ENCODE measurements at places on chromosomes 2 and 18. TPM values are rescaled to one million over a fixed set of nuclear protein-coding genes. Genes with fewer than 3 reads are reported as not detected.

DNA sequence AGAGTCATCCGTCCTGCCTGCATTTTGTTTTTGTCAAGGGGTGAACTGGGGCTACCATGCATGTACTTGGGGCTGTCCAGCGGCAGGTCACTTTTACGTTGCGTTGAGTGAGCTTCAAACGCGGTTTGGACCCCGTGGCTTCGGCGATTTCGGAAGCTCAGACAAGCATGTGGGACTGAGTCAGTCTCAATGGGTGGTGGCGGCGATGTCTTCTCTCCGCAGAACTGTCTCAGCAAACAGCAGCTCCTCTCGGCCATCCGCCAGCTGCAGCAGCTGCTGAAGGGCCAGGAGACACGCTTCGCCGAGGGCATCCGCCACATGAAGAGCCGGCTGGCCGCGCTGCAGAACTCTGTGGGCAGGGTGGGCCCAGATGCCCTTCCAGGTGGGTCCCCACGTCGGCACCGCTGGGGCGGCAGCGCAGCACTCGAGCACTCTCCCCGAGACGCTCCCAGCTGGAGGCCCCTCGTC, 21.3 kb downstream of the FBLN7 start:
- no peak for DNase-seq

GRCh38 chr2:137700681-137701080, 263.6 kb upstream of the HNMT start:
- no peak for DNase-seq

FNDC4 gene
- 14.2 TPM for polyA plus RNA-seq

STARD6 gene
- polyA plus RNA-seq: not detected

- DNase-seq: no peak
These were observed 750 bp downstream of the STRADB start for GRCh38 chr2:201452058-201452921.

ERICH2 gene
- 10.8 TPM for polyA plus RNA-seq

TRIM43 gene
- not detected for polyA plus RNA-seq

- no peak for DNase-seq
These were observed 37.6 kb downstream of the CDH7 start for GRCh38 chr18:65788373-65788772.

FAM110C gene
- 7.0 TPM for polyA plus RNA-seq

GRCh38 chr2:109350526-109350925, 221.5 kb downstream of the SH3RF3 start:
- DNase-seq: no peak

SOWAHC gene
- 11.5 TPM for polyA plus RNA-seq

DNA sequence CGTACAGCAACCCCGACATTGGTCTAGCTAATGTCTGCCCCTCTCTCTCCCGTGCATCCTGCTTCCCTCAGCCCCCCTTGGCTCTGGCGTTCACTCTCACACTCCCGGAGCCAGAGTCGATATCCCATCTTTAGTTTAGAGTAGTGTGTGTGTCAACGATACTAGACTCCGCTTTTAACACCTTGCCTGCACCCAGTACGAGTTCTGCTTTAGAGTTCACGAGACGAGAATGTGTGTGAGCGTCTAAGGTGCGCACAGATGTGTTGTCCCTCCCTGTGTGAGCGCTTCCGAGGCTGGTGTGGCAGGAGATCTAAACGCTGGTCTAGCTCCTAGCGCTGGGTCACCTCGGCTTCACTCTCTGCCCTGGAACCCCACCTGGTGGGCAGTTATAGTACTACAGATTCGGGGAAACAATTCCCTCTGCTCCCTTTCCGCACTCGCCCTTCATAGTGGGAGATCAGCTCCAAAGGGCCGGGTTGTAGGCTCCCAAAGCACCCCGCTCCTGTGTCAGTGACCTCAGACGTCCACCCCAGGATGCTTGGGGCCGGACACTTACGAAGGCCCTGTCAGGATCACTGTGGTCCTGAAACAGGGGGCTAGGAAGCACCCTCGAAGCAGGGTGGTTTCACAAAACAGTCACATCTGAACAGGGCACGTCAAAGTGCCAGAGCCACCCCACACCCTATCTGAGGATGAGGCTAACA, 2.6 kb upstream of the CYP26B1 start:
- DNase-seq: peak; percentile 86

GRCh38 chr2:169609264-169609663, 25.1 kb downstream of the PPIG start:
- DNase-seq: no peak

CYP26B1 gene
- 5.7 TPM for polyA plus RNA-seq

- DNase-seq: no peak
These were observed 161.3 kb downstream of the HAUS1 start for GRCh38 chr18:46265196-46266156.

MSTN gene
- polyA plus RNA-seq: 0.51 TPM

GLI2 gene
- 25.0 TPM for polyA plus RNA-seq

- no peak for DNase-seq
These were observed 51.4 kb downstream of the IL1RL2 start for GRCh38 chr2:102238039-102238756.

DNA sequence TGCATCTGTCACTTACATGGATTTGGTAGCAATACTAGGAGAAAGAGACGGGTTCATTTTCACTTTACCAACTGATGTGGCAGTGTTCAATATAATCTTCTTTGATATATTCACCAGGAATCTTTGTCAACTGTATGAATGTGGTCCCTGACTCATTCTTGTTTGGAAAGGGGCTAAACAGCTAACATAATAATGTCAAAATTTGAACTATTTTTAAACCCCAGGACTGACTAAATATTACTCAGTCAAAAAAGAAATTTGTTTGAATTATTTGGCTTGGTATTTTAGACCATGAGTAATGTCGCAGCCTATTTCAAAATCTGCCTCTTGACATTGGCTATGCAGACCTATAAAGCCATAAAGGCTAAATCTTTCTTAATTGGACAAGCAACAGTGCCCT, 413.7 kb upstream of the RGPD4 start:
- DNase-seq: no peak

GRCh38 chr2:195495351-195495750, 161.7 kb upstream of the SLC39A10 start:
- DNase-seq: no peak

- DNase-seq: peak; percentile 27
These were observed 498 bp downstream of the TGOLN2 start for GRCh38 chr2:85327160-85327821.

- no peak for DNase-seq
These were observed 75.7 kb upstream of the RAB6C start for GRCh38 chr2:129903586-129904425.

SERPINB12 gene
- not detected for polyA plus RNA-seq

GRCh38 chr2:100254646-100255210, 67.6 kb downstream of the LONRF2 start:
- no peak for DNase-seq

- DNase-seq: no peak
These were observed 16.6 kb downstream of the SETBP1 start for GRCh38 chr18:44697315-44697714.

DNA sequence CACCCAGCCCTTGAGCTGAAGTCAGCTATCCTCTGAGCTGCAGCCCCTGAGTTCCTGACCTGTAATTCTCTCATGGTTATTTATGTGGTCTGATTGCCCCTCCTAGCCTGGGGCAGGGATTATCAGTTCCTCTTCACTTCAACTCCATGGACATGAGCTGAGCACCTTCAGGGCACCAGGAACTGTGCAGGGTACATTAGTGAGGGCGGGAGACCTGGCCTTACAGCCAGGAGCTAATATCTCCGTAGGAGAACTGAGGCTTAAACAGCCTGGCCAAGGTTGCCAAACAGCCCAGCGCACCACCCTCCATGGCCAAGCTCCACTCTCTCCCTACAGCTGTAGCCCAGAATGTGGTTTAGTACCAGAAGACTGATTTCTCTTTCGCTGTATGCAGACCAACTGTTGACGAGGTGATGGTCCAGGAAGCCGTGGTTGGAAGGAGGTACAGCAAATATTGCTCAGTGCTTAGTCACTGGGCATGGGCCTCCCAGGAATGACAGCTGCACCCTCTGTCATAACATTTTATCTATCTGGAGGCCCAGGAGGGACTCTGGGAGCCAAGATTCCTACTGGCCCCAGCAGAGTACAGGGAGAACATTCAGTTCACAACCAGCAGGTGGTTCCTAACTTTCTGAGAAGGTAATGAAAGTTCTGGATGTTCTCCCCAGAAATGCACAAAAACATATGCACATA, 228.7 kb upstream of the SIX2 start:
- DNase-seq: no peak

DNA sequence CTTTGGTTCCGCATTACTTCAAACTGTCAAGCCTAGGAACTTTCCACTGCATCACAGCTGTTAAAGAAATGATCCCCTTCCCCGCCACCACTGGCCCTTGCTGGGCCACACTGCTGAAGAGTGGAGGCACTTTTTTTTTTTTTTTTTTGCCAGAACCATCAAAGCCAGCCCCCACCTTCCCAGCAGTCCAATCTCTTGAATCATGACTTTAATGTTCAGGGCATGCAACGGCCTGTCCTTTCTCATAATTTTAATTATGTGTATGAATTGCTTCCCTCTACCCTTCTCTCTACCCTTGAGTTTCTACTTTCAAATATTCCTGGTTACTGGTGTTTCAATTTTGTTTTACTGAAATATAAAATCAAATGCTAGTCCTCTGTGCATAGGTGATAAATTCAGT, 102.1 kb upstream of the LMAN1 start:
- no peak for DNase-seq

- no peak for DNase-seq
These were observed 70.3 kb downstream of the ANTXR1 start for GRCh38 chr2:69083235-69083748.

GRCh38 chr2:203175371-203175770, 63.4 kb upstream of the CYP20A1 start:
- no peak for DNase-seq

PSTPIP2 gene
- polyA plus RNA-seq: 5.2 TPM

GRCh38 chr2:73172963-73173362, 29.4 kb upstream of the NOTO start:
- no peak for DNase-seq

- no peak for DNase-seq
These were observed 363.3 kb downstream of the TNS1 start for GRCh38 chr2:217639481-217639880.

SRSF7 gene
- polyA plus RNA-seq: 228 TPM

GRCh38 chr2:29262681-29263260, 147.6 kb downstream of the CLIP4 start:
- no peak for DNase-seq

GRCh38 chr18:5998166-5998881, 103.0 kb upstream of the TMEM200C start:
- DNase-seq: no peak

GRCh38 chr2:67994716-67995115, 68.1 kb downstream of the C1D start:
- no peak for DNase-seq

GRCh38 chr2:240624011-240624949, 1.0 kb upstream of the GPR35 start:
- peak; percentile 41 for DNase-seq

- DNase-seq: no peak
These were observed 259.1 kb downstream of the XIRP2 start for GRCh38 chr2:167147271-167147941.

- DNase-seq: no peak
These were observed 835.0 kb upstream of the FANCL start for GRCh38 chr2:59076079-59076619.

DNA sequence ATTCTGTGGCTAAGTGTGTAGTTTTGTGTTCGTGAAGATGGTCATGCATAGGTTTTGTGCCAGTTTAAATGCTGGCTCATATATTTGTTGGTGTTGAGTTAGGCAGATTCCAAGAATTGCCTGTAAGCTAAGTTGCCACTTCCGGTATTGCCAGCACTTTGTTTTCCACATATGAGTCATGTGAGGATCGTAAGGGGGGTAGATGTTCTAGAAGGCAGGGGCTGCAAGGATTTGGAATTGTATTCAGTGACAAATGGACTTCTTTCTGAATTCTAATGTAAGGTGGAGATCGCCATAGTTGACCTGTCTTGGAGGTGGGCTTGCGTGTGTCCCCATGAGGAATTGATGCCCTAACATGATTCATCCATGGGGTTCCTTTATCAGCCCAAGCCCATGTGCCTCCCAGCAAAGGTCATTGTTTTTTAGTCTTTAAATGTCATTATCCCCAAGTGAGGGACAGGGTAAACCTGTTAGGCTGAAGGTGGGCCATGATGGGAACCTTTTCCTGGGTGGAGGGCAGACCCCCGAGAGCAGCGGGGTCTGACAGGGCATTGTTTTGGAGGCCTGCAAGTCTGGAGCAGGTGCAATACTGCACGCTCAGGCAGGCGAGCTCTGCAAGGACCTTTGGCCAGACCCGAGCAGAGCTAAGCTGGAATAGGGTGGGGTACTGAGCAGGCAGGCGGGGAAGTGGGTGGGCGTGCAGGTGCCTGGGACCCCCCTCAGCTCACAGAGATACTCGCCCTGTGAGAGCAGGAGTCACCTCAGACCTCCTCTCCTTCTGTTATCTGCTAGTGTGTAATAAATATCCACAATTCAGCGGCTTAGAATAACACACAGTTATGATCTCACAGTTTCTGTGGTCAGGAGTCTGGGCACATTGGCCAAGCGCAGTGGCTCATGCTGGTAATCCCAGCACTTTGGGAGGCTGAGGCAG, 77.4 kb downstream of the LRRFIP1 start:
- no peak for DNase-seq

COL4A3 gene
- 13.3 TPM for polyA plus RNA-seq

SCYGR4 gene
- 0.23 TPM for polyA plus RNA-seq

DNA sequence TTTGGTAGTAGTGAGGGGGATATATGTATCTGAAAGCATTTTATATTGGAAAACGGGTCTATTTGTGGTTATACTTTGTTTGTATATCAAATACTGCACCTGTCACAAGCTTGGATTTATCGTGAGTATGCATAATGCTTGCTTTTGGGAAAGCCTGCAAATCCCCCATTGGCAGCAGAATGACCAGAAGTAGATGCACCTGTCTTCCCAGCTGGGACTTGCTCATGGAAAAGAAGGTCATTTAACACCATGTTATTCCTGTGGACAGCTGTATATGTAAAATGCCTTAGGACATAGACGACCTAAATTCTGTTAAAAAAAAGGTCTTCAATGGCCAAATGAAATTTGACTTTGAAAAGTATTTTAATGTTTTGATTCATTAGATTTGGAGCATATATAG, 599.4 kb downstream of the XIRP2 start:
- no peak for DNase-seq

All from left lung (tissue), 14 donors.